ENCODE measurements at places on chromosomes 1 and 21. TPM values are rescaled to one million over a fixed set of nuclear protein-coding genes. Genes with fewer than 3 reads are reported as not detected.

DNA sequence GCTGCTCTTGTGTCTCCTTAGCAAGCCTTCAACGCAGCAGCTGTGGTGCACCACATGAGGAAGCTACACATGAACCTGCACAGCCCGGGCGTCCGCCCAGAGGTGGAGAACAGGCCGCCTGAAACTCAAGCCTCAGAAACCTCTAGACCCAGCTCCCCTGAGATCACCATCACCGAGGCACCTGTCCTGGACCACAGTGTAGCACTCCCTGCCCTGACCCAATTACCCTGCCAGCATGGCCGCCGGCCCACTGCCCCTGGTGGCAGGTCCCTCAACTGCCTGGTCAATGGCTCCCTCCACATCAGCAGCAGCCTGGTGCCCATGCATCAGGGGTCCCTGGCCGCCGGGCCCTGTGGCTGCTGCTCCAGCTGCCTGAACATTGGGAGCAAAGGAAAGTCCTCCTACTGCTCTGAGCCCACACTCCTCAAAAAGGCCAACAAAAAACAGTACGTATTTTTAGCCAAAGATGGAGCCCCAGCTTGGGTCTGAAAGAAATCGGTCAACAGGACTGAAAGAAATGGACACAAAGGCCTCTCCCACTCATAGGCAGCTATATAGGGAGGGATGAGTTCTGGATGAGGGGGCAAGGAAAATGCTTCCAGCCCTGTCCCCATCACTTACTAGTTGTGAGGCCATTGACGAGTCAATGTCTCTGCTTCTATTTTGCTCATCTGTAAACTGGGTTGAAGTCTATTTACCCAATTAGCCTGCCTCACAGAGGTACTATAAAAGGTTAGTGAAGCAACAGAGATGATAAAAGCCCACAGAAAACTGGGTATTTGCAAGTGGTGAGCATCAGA lies 28.5 kb downstream of the CAMK1G start:
- DNase-seq, result no peak

- DNase-seq, result no peak
These were observed 29.1 kb downstream of the AK5 start for GRCh38 chr1:77310924-77311323.

RGS16 gene
- total RNA-seq, result 0.23 TPM

DNA sequence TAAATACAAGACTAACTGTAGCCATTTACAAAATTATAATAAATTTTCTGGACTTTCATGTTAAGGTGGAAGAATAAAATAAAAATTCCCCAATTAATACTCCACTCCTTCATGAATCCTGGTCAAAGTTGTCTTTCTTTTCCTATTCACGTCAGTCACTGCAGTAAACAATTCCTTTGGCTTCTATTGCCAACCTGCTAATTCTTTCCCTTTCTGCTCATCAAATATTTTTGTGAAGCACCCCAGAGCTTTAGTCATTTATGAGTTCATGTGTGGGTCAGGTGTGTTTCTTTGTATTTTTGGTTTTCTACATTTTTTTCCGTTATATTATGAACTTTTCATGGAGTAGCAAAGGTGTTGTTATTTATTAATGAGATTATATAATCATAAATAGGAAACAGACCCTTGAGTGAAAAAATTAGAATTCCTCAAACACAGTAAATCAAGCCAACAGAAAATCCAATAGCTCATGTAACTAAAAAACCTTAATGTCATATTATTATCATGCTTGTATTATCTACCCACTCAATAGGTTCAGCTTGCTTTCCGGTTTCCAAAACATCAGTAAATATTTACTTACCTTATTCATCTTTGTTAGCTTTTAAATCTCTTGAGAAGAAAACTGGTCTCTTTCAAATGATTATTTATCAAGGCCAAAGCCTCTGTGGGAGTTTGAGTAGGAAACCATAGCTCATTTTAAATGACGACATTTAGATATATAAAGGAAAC lies 29.6 kb upstream of the PLA2G4A start:
- DNase-seq, result no peak

GRCh38 chr21:32456497-32456918 lies 44.0 kb downstream of the EVA1C start:
- DNase-seq, result no peak

DNA sequence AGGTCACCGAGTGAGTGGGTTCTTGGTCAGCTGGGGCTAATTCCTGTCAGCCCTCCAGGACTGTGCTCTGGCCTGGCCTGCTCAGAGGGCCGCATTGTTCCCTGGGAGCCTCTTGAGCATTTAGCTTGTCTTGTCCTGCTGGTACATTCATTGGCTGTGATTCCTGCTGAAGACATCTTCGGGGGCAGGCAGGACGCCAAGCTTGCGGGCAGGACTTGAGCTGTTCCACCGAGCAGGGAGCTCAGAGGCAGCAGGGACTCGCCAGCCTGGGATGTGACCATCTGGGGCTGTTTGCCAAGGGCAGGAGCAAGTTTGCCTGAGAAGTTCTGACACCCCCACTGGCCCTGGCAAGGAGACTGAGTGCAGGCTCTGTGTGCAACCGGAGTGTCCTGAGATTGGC lies 7.0 kb upstream of the SLC26A9 start:
- DNase-seq, result no peak

GRCh38 chr1:166874464-166874863 lies 1.6 kb downstream of the TADA1 start:
- no peak for DNase-seq

CCDC17 gene
- 2.2 TPM for total RNA-seq

DNA sequence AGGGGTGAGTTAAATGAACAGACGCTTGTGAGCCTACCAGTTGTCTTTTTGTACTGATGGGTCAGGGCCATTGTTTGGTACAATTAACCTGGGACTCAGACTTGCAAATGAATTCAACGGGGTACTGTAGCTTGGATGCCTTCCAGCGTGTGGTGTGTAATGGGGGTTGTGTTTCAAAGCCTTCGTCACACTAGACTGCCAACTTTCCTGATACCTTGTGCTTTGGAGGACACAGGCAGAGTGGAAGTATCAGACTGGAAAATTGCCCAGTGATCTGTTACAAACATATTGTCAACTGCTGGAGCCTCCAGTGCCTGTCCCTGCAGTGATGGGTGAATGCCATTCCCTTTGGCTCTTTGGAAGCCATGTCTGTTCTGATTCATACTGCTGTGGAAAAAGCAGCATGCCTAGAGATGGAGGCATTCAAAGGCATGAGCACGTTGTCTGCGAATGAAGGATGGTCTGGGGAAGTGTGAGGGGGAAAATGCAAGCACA lies 384.5 kb downstream of the LMX1A start:
- DNase-seq, result no peak

DNA sequence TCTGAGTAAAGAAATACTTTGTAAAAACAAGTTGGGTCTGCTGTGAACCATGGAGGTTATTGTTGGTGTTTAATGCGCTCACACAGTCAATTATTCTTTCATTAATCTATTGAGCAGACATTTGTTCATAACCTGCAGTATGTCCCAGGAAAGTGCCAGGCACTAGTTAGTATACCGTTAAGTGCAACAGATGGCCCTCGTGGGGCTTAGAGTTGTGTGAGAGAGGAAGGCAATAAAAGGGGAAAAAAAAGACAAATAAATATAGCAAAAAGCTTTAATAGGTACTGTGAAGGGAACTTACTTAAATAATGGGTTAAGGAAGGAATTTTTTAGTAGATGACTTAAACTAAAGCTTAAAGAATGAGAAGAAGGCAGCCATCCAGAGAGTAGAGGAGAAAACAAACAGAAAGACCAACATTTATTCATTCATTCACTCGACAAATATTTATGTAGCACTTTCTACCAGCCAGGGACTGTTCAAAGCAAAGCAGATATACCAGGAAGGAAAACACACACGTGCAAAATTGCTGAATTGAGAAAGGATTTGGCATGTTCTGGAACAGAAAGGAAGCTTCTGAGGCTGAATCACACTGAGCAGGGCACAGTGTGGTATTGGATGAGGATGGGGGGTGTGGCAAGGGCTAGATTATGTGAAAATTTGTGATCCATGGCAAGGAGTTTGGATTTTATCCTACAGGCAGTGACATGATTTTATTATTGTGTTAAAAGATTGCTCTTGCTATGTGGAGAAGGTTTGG lies 296.1 kb upstream of the SGIP1 start:
- DNase-seq, result no peak

GRCh38 chr1:170096806-170097340 lies 22.4 kb upstream of the KIFAP3 start:
- DNase-seq, result no peak

RHEX gene
- not detected for total RNA-seq

CDC42SE1 gene
- 81.2 TPM for total RNA-seq

- peak; percentile 56 for DNase-seq
These were observed 62.7 kb downstream of the CD34 start for GRCh38 chr1:207848234-207848633.

GRCh38 chr21:19507682-19508260 lies 1104.2 kb upstream of the TMPRSS15 start:
- no peak for DNase-seq

DNA sequence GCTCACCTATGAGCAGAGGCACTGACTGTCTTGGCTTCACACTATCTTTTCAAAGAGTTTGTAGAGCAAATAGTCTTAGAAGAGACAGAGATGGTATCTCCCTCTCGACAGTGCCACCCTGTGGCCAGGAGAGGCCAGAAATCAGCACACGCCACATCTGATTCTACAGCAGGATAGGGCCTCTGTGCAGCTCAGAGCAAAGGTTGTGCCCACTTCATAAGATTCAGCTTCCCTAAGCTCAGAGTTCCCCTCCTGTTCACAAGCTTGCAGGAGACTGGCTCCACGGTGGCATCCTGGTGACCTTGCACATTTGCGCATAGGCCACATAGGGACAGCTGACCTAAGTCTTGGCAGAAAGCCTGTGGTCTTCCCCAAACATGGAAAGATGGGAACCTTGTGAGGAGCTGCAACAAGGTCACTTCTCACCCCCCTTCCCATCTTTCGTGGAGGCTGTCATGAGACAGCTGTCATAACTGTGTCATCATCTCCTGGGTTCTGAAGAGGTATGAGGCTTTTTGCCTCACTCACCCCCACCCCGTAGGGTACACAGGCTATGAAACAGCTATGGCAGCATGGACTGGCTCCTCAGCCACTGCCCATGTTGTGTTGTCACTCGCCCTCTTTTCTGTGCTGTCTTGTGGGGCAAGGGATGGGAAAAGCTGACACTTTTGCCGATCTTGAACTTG lies 3.0 kb downstream of the ITLN2 start:
- DNase-seq, result peak; percentile 36

DNA sequence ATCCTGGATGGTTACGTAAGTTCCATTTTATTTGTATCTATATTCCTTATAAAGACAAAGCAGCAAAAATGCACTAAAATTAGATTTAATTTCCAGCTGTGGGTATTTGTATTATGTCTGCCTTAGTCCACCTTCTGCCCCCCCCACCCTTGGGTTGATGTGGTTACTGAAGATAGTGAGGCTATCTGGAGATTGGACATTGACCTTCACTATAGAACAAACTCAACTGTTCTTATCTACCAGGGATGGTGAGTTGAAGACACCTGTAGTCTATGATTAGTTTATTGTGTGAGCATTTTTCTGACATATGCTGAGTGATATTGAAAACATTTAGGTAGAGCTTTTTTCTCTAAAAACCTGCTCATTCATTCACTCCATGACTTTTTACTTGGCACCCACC lies 122.2 kb downstream of the NFIA start:
- no peak for DNase-seq

SLC9C2 gene
- not detected for total RNA-seq

- no peak for DNase-seq
These were observed 65.8 kb upstream of the VAMP3 start for GRCh38 chr1:7705048-7705907.

GRCh38 chr21:19608101-19608621 lies 1204.6 kb upstream of the TMPRSS15 start:
- DNase-seq, result no peak

GRCh38 chr1:98557895-98558294 lies 103.6 kb upstream of the SNX7 start:
- no peak for DNase-seq

GRCh38 chr21:14602382-14602958 lies 56.4 kb upstream of the SAMSN1 start:
- DNase-seq, result no peak

GRCh38 chr1:19088717-19089442 lies 121.2 kb downstream of the UBR4 start:
- DNase-seq, result no peak

ARHGEF10L gene
- total RNA-seq, result 5.9 TPM

GRCh38 chr21:41444703-41445464 lies 18.8 kb downstream of the MX1 start:
- no peak for DNase-seq

DNA sequence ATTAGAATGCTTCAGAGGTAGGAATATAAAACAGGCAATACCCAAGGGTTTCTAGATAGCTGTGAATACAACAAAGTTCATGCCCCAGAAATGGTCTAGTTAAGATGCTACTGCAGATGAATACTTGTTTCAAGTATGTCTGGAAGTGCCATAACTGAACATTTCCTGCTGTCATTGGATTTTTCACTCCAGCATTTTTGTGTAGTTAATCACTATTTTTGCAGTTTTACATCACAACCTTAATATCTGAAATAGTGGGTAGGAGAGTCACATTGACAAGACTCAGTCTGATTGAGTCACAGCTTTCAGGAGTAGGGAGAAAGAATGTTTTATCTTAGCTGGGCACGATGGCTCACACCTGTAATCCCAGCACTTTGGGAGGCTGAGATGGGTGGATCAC lies 126.4 kb upstream of the C1orf21 start:
- no peak for DNase-seq

DNA sequence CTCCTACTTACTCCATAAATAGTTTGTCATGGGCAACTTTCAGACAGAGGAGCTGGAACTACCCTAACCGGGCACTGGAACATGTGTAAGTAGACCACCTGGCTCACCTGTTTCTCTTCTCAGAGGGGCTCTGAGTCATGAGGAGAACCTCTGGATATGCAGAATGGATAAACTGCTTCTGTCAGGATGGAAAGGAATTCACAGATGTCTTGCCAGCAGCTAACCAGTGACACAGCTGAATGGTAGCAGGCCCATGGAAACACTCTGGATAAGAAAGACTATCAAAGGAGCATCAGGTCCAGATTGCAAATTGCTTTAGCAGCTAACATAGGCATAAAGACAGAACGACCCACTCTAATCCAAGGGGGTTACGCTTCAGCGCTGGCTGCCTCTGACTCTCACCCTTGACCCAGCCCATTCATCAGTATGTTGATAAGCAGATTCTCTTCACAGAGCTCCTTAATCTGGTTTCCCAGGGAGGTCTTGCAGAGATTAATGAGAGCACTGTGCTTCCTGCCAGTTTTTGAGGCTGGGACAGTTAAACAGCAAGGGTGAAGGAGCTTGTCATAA lies 54.2 kb downstream of the HIVEP3 start:
- DNase-seq, result no peak

DNA sequence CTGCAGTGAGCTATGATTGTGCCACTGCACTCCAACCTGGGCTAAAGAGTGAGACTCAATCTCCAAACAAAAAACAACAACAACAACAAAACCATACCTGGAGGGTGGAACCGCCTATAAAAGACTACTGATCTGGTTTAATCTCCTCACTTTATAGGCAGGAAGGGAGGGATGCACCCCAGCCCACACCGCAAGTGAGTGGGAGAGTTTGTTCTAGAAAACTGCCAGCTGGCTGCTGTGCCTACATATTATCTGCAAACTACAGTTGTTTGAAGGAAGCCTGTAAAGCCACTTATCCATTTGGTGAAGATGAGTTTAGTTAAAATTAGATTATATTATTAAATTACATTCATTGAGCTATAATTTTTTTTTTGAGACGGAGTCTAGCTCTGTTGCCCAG lies 9.1 kb upstream of the SRSF10 start:
- DNase-seq, result no peak

- DNase-seq, result no peak
These were observed 35.5 kb downstream of the HUNK start for GRCh38 chr21:31908106-31909031.

Data from Panc1 (cell line).